Testis (tissue), 5 donors: ENCODE measurements at places on chromosomes 6 and 20.

DNA sequence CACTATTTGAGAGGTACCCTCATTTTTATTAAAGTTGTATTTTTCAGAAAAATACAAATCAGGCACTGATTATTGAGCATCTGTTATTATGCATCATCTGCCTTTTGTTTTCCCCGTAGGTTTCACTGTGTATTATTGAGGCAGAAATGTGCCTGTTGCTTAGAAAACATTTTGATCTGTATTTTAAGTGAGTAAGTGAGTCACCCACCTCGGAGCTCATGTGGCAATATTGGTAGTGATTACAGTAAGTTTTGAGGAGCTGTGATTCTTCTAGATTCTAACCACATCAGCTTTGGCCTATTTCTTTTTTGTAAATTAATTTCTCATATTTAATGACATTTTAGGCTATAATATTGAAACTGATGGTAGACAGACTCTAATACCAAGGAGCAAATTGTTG is 59.6 kb upstream of the LAMP5 start:
- no peak for DNase-seq

DNA sequence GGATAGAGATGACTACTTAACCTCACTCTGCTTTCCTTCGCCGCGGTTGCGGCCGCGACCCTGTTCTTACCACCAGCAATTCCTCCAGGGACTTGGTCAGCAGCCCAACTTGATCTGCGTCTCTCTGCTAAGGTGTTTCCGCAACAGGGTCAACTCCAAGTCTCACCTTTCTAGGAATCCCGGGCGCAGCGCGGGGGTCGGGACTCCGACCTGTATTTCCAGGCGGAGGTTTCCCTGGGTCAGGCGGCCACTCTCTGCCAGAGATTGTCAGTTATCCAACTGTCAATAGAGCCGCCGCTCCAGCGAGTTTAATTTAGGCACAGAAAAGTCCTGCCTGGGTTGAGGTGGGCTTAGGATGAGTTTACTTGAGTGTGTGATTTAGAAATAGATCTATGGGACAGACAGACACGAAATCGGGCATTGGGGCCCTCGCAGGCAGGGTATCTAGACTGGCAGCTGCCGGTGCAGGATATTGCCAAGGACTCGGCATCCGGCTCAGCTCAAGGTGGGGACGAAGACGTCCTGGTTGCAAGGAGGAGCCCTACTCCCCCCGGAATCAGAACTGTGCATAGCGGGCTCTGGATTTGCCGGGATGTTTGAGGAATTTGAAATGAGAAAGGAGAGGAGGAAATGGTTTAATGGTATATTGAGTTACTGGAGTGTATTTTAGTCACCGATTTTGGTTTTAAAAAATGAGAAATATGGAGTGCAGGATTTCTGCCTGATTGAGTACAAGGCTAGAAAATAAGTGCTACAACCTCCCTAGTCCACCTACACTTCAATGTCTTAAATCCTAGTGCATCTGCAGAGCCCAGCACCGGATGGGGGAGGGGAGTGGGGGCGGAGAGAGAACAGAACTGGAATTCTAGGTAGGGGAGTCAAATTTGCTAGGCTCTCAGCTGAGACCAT is 23.7 kb downstream of the POM121L2 start:
- no peak for DNase-seq

- DNase-seq, result no peak
Observed at GRCh38 chr6:17959302-17959701, 28.1 kb downstream of the KIF13A start.

DNA sequence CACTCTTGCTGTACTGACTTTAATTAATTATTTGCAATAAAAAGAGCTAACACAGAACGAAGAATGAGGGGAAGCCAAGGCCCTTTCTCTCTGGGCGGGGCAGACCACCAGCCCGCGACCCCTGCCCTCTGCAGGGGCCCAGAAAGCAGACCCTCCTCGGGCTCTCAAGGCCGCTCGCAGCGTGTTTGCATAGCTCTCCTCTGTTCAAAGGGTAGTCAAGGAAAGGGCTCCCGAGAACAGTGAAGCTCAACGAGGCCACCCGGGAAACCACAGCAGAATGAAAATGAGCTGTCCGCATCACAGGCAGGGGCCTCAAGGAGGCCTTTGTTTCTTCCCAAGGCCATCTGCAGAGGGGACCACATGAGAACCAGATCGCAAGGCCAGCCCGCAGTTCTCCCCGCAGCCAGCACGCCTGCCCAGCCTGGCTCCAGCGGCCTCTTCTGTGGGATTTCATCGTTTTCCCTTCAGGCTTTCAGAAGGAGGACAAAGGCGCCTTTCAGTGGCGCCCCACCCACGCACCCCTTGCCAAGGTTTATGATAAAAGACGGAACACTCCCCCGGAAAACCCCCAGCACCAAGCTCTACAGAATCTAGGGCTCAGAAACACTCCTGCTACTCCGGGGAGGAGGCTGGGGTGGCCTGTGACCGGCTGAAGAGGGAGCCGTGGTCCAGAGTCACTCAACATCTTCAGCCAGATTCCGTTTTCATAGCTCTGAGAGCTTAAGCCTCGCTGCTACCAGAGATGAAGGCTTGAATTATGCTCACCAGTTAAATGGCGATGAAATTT is 25.3 kb downstream of the ACSS1 start:
- DNase-seq, result peak; percentile 95

- DNase-seq, result no peak
Observed at GRCh38 chr6:132282696-132283095, 118.6 kb downstream of the MOXD1 start.

- DNase-seq, result no peak
Observed at GRCh38 chr20:64167676-64168075, 3.4 kb downstream of the MYT1 start.

DNA sequence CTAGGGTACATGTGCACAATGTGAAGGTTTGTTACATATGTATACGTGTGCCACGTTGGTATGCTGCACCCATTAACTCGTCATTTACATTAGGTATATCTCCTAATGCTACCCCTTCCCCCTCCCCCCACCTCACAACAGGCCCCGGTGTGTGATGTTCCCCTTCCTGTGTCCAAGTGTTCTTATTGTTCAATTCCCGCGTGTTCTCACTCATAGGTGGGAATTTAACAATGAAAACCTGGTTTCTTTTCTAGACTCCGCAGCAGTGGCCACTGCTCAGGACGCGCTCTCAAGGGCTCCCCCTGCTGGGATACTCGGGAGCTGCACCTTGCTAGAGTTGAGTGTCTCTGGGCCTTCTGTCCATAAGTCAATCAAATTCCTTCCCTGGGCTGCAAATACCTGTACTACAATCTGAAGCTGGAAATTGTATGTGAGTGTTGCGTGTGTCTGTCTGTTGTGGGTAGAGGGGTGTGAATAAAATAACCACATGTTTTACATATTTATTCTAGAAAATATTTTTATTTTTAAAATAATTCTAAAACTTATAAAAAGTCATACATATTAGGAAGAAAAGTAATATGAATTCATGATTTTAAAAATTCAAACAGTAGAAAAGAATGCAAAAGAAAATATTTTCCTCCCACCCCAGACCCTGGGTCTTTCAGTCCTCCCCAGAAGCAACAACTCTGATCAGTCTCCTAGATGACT is 8.2 kb upstream of the CEP250 start:
- DNase-seq, result peak; percentile 93
